Activated T-helper 1 cell treated with anti-CD3 and anti-CD28 coated beads, Interleukin-2, amount 50 U/mL, for 16 hours (primary cell): ENCODE measurements at places on chromosomes 3 and 15.

DNA sequence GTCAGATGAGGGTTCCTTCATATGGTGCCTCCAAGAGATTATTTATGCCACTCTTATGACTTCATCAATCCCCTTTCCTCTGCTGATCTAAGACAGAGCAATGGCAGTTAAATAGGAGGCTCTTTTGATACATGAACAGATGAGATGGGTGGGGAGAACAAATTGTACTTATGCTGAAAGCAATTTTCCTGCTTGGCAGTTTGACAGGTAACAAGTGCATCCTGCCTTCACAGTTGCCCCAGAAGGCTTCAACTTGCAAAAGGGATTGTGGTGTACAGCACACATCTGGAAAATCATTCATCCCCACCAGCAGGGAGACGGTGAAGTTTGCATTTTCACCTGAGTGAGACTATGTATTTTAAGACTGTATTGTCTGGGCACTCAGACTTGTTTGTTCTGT, 27.3 kb downstream of the ENTPD3 start:
- no peak for DNase-seq

GRCh38 chr15:99615460-99615859, 49.7 kb downstream of the MEF2A start:
- no peak for DNase-seq

- no peak for DNase-seq
These were observed 22.2 kb downstream of the EPHB3 start for GRCh38 chr3:184583578-184584451.

GRCh38 chr3:3286014-3286413, 106.5 kb upstream of the CRBN start:
- no peak for DNase-seq

- DNase-seq, result no peak
These were observed 696 bp upstream of the SNRK start for GRCh38 chr3:43285644-43286043.

DNA sequence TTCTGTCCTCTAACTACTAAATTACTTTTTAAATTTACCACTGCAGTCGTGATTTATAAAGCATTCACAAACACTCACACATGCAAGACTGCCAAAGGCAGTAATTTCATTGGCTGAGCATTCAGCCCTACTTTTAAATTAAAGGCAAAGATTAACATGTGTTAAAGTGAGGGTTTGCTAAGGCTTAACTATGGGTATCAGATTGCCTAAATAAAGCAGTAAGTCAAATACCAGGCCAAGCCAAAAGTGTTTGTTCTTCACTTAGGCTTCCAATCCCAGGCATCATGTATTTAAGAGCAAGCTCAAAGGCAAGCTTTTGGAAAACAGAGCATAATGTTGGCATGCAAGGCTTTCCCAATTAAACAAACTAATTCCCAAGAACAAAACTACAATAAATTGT, 187.3 kb downstream of the SUCNR1 start:
- no peak for DNase-seq

DNA sequence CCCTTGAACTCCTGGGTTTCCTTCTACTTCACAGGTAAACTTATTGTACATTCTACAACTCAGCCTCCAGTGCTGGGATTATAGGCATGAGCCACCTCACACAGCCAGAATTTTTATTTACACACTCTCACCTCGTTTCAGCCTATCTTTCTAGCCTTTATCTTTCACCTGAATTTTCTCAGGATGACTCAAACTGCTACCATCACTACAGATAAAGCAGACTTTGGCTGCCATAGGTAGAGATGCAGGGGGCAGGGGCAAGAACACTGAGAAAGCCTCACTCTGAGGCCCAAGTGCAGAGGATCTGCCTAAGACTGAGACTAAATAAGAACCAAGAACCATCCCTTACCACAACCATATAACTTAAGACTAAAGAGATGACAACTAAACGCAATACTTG, 59.0 kb downstream of the ETFA start:
- no peak for DNase-seq

GRCh38 chr15:87816016-87816415, 440.5 kb downstream of the NTRK3 start:
- DNase-seq, result no peak

- no peak for DNase-seq
These were observed 62.5 kb downstream of the TLE3 start for GRCh38 chr15:70035051-70035718.

- DNase-seq, result no peak
These were observed 32.3 kb downstream of the C3orf62 start for GRCh38 chr3:49244581-49245205.

GRCh38 chr15:68792901-68793766, 27.6 kb downstream of the ANP32A start:
- no peak for DNase-seq

DNA sequence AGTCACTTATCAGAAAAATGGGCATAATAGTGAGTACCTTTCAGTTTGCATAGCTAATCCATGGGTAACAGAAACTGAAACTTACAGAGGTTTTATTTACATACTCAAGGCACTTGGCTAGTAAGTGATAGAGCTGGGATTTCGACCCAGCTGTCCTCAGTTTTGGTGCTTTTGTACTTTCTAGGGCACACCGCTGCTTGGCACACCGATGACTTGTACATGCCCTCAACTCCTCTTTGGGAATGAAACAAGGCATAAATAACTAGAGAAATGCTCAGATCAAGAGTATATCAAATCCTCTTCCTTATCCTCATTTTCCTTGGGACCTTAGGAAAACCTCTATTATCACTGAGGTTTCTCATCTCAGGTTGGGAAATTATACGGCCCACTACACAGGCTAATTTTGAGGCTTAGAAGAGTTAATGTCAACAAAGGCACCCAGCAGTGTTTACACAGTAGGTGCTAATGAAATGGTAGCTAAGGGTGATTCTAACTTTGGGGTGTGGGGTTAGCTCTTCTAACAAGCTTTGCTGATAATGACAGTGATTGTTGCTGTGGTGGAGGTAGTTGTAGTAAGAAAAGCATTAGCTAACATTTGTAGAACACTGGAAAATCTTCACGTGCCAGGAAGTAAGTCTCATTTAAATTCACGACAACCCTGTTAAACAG, 20.3 kb upstream of the DGKG start:
- DNase-seq, result no peak

- DNase-seq, result no peak
These were observed 52.2 kb upstream of the PTX3 start for GRCh38 chr3:157384491-157384890.

DNA sequence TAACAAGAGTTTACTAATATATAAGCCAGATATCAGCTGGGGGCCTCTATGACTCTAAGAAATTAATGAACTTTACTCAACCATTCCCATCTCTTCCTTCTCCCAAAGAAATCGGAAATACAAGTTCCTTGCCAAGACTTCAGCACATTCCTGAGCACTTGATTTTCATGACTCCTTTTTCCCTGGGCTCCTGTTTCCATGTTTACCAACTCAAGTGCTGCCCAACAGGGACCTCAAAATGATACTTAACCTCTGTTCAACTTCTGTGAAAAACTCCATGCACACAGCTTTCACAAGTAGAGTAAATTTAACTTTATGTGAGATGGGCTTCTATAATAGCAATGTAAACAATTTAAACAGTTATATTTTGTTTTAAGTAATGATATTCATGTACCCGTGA, 315.8 kb upstream of the CDIN1 start:
- no peak for DNase-seq

DNA sequence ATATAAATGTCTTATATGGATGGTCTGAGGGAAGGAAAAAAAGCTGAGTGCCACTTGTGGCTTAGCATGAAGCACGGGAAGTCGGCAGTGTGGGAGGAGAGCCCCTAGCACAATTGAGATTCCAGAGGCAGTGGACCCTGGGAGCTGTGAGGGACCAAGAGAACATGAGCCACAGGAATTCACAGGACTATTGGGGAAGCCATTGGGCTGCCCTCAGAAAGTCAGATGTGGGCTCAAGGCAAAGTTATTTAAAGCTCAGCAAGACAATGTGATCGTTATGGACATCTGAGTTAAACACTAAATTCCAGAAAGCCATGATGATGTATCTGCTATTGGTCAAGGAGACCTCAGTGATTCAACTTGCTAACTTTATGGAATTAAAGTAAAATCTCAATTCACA, 380.8 kb upstream of the IL12A start:
- no peak for DNase-seq

DNA sequence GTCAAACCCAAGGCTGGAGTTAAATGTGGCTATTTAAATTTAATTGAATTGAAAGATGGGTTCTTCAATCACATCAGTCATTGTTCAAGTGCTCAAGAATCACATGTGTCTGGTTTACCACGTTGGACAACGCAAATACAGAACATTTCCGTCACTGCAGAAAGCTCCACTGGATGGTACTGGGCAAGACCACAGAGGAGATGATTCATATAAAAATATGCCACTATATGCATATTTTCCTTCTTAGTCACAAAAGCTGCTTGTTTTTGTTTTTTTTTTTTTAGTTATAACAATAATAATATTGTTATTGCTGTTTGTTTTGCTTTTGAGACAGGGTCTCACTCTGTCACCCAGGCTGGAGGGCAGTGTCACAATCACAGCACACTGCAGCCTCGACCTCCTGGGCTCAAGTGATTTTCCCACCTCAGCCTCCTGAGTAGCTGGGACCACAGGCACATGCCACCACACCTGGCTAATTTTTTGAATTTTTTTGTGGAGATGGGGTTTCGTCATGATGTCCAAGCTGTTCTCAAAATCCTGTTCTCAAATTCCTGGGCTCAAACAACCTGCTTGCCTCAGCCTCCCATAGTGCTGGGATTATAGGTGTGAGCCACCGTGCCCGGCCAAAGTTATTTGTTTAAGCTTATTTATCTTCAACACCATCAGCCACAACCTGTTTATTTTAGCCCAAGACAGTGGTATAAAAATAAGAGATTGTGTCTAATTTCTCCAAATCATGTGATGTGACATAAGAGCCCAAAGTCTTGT, 19.4 kb downstream of the RTP3 start:
- DNase-seq, result no peak

- DNase-seq, result no peak
These were observed 382.4 kb downstream of the SHQ1 start for GRCh38 chr3:72465853-72466252.

- DNase-seq, result no peak
These were observed 35.3 kb upstream of the MRPS22 start for GRCh38 chr3:139308560-139308959.

GRCh38 chr15:74132681-74133651, 2.6 kb downstream of the ISLR2 start:
- no peak for DNase-seq

- DNase-seq, result no peak
These were observed 177.8 kb downstream of the WNT5A start for GRCh38 chr3:55309336-55309735.

DNA sequence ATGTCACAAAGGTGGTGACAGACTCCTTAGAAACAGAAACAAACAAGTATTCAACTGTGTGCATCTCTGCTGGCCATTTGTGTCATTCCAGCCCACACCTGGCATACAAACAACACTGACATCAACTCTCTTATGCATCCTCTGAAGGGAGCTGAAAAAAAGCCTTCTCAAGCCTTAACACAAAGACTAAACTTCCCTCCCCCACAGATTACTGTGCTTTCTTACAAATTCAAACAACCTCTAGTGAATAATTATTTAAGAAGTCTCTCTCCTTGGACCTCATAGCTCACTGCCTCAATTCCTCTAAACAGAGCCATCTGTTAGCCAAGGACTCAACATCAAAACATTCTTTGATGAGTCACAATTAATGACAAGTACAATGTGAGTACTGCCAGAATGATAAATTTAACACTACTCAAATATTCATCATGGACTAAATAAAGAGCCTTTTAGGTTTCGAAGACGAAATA, 132.1 kb downstream of the WDR76 start:
- DNase-seq, result no peak

- no peak for DNase-seq
These were observed 230.2 kb upstream of the HES1 start for GRCh38 chr3:193905541-193906396.

DNA sequence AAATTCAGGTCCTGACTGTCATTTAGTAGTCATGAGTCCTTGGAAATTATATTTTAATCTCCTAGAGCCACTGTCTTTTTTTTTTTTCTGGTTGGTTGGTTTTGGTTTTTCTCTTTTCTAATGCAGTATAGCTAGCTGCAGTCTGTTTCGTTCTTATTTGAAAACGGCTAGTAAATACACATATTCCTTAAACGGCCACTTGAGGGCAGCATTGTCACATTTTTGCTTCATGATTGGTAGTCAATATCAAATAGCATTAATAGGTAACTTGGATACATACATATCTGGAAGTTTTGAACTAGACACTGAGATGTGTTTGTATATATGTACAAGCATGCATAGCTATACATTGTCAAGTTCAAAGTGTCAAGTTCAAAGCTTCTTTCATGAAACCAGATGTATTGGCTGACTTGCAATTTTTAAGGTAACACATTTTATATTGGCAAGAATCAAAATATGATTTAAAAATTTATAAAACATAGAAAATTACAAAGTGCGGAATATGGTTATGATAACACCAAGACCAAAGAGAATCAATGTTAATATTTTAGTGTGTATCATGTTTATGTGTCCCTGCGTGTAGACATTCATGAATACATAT, 22.5 kb downstream of the GABRA5 start:
- DNase-seq, result no peak

DNA sequence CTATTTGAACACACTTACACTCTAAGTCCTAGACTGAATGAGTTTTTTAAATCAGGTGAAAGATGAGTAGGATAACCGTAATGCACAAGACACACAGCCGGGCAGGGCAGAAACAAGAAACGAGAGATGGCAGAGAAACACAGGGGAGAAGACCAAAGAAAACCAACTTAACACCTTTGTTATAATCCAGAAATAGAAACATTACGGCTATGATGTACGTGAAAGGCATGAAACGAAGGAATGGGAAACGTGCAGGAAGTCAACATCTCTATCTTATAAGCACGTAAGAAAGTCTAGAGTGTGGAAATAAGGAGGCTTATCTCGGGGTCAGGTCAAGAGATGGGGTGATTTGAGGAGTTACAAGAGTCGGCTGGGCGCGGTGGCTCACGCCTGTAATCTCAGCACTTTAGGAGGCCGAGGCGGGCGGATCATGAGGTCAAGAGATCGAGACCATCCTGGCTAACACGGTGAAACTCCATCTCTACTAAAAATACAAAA, 1.9 kb upstream of the TNFSF10 start:
- no peak for DNase-seq

- peak; percentile 40 for DNase-seq
These were observed 144.8 kb upstream of the BHLHE40 start for GRCh38 chr3:4834403-4834866.

- DNase-seq, result no peak
These were observed 703.8 kb upstream of the NR2F2 start for GRCh38 chr15:95626501-95627361.

GRCh38 chr15:99542828-99543227, 23.0 kb upstream of the MEF2A start:
- no peak for DNase-seq
